DMS79 treated with DMSO at 0.1 percent for 48 hours (cell line): ENCODE measurements at places on chromosomes 6 and 20.

DNA sequence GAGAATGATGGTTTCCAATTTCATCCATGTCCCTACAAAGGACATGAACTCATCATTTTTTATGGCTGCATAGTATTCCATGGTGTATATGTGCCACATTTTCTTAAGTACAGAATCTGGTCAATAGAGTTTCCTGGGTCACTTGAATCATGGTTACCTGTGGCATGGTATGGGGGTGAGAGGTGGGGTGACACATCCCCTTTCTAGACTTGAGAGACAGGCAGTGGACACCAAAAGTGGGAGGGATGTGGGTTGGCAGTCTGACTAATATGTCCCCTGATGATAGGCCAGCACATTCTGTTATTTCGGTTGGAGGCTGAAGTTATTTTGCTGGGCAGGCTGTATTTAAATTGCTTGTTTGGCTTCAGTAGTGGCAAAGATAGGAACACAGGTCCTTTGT lies 78.1 kb downstream of the UST start:
- no peak for DNase-seq

DNA sequence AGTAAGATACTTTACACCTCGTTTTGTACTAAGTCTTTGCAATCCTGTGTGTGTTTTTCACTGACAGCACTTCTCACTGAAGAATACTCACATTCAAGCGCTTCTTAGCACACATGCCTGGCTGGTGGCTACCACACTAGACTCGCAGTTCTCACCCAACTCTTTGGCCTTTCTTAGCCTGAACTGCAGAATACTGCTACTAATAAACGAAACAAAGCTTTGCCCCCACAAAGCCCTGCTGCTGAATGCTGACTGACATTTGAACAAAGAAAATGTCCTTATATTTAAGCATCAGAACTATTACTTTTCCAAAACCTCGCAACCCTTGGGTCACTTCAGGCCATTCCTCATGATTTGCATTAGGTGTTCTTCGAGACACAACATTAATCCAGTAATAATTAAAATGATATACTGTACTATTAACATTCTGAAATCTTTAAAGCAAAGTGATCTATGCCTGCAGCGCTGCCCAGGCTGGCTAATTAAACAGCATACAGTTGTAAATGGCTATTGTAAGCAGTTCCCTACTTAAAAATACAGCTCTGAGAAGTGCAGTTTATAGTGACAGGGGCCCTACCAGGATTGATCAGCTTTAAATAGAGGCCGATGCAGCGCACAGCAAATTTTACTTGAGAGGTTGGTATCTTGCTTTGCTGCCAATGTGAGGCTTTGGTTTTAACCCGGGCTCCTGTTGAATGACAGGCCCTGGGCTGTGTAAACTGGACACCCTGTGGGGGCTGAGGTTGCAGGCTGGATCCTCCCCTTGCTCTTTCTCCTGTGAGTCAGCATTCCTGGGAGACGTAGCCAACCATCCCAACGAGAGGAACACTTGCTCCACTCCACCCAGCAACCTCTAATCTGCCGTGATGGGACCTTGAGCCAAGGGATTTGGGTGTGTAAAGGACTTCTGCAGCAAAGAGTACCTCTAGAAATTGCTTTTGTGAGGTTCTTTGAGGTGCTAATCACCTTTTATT lies 899.0 kb downstream of the TFAP2A start:
- DNase-seq: no peak

DNA sequence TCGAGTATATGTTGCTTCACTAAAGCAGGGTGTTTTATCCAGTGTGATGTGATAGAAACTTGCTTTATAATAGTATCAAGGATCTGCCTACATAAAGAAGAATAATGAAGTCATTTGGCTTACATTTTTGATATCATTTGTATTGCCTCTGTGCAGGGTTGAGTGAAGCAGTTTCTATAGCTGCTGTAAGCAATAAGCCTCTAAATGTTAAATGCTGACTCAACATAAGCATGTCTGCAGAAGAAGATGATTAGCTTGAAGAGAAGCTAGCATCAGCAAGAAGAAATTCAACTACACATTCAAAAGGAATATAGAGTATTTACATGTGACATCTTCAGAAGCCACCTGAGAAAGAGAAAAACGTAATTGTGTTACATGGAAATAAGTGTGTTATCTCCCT lies 17.6 kb downstream of the SLC35F1 start:
- no peak for DNase-seq

GRCh38 chr6:160110586-160111123 lies 11.0 kb upstream of the SLC22A1 start:
- DNase-seq: no peak

DNA sequence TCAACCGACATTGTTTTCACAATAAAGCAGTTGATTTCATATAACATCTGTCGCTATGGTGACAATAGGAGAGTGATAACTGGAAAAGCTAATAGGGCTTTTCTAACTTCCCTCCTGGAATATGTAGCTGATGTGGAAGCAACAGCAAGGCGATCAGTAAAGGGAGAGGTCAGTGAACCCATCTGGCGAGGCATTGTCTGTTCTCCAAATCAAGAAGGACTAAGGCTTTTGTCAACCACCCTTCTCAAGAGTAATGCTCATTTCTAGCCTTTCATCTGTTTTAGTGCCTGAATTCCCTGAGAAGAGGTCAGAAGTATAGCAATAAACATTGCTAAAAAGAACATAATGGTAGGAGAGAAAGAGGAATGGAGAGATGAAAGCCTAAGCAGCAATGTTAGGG lies 201.3 kb downstream of the AKAP7 start:
- DNase-seq: no peak

- no peak for DNase-seq
Observed at GRCh38 chr6:21198032-21198640, 395.4 kb upstream of the SOX4 start.

GRCh38 chr6:139381216-139381865 lies 6.9 kb upstream of the CITED2 start:
- no peak for DNase-seq

- DNase-seq: no peak
Observed at GRCh38 chr6:42935322-42935721, 6.0 kb downstream of the CNPY3 start.

GRCh38 chr20:23647346-23647745 lies 9.6 kb upstream of the CST3 start:
- DNase-seq: no peak

GRCh38 chr6:116847227-116847626 lies 18.3 kb upstream of the GPRC6A start:
- DNase-seq: peak; percentile 22

GRCh38 chr6:152273002-152273401 lies 364.2 kb downstream of the SYNE1 start:
- DNase-seq: no peak

DNA sequence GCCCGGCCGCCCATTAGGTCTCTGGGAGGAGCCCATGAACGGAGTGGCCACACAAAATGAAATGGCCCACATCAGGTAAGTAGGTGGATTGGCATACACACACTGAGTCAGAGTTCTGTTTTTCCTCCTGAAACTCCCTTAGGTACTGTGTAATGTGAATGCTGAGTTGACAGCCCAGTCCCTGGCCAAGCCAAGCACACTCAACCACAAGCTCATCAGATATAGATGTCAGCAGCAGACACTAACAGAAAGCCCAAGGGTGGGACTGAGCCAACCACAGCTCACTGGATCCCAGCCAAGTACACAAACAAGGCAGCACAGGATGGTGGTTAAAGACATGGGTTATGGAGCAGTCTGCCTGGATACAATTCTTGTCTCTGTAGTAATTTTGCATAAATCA lies 403.4 kb downstream of the GJA1 start:
- DNase-seq: no peak

DNA sequence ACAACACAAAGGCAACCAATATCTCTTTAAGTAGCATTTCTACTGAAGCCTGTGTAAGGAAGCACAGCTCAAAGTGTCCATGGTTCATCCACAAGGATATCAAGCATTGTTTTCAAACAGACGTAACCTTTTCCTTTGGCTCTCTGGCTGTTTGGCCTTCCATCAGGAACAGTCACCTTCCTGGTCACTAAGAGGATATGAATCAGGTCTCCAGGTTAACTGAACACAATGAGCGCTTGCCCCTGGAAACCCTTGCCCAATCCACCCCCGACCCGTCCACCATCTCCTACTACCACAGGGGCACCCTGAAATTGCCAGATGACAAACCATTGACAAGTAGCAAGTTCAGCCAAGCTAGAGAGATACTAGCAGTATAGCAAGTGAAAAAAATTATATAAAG lies 114.4 kb upstream of the COL21A1 start:
- no peak for DNase-seq

DNA sequence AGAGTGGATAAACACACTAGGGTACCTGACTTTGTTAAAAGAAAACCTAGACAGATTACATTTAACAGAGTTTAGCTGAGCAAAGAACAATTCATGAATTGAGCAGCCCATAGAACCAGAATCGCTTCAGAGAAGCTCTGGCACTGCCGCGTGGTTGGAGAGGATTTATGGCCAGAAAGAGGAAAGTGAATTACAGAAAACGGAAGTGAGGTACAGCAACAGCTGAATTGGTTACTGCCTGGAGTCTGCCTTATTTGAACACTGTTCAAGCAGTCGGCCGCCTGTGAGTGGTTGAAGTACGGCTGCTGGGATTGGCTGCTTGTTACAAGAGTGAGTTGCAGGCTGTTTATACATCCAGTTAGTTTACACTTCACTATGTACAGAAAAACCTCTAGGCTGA lies 253.8 kb upstream of the CDYL start:
- no peak for DNase-seq

DNA sequence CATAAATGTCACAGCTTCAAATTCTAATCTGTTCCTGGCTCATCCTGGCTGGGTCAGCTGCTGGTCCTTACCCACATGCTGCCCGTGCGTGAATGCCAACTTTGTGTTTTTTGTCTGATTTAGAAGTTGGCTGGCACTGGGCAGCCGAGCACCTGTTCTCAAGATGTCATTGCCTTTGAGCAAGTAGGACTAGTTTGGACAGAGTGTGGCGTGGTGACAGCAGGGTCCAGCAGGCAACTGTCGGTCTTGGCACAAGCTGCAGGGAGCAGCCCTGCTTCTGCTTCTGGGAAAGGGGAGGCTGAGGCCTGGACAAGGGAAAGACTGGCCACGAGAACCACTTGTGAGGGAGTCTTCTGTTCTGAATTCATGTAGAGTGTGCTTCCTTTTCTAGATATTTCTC lies 26.4 kb upstream of the ADRM1 start:
- DNase-seq: no peak

- no peak for DNase-seq
Observed at GRCh38 chr6:56775498-56776166, 132.9 kb upstream of the DST start.

GRCh38 chr6:160035693-160036330 lies 66.9 kb downstream of the IGF2R start:
- no peak for DNase-seq

DNA sequence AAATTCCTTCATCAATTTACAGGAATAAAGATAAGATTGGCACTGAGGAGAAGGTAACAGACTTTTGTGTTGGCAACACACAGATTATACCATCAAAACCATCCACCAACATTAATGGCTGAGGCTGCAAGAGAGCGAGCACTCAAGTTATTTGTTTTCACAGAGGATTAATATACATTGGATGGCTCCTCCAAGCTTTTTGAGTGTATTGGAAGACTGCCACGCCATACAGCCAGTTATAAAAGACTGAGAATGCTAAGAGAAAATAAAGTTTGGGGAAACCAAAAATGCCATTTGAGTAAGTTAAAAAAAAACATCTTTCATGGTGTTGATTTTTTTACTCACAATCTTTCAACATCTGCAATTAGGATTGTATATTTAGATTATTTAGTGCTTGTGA lies 973.8 kb upstream of the SLC35B3 start:
- DNase-seq: no peak

DNA sequence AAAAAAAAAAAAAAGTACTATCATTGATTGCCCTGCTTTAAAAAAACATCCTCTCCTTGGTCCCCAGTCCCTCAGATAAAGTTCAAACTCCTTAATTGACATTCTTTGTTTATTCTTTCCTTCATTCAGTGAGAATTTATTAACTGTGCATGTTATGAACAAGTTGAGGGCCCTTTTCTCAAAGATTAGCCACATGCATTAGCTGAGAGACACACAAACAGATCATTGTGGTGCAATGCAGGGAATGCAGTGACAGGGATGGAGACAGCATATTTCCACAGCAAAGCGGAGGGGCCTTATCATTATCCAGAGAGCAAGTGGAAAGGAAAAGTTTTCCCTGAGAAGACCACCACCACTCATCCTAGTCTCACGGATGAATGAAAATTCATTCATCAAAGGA lies 21.9 kb upstream of the IPCEF1 start:
- DNase-seq: no peak

DNA sequence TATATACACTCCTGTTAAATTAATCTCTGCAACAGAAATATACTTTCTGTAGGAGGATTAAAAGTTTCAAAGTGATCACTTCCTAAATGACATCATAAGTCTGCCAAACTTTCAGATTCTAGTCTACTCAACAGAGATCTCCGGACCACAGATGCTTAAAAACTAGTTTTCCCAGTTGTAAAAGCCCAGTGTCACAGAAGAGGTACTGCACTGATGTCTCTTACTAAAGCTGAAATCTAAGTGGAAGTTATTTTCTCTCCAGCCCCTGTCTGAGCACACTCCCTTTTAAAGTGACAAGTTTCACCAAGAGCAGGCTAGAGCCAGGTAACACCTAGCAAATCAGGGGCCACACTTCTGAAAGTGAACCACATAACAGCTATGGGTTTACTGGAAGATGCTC lies 71.6 kb upstream of the DST start:
- DNase-seq: no peak

DNA sequence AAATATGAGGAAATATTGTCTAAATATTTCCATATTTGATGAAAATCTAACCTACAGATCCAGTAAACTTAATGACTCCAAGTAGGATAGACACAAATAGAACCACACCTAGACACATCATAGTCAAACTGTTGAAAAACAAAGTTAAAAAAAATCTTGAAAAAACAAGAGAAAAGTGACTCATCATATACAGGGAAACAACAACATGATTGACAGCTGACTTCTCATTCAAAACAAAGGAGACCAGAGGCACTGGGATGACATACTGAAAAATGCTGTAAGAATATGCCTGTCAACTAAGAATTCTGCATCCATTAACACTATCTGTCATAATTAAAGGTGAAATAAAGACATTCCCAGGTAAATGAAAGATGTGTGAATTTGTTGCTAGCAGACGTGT lies 38.8 kb downstream of the BMP2 start:
- DNase-seq: no peak

GRCh38 chr6:14412026-14412425 lies 294.5 kb downstream of the CD83 start:
- no peak for DNase-seq

DNA sequence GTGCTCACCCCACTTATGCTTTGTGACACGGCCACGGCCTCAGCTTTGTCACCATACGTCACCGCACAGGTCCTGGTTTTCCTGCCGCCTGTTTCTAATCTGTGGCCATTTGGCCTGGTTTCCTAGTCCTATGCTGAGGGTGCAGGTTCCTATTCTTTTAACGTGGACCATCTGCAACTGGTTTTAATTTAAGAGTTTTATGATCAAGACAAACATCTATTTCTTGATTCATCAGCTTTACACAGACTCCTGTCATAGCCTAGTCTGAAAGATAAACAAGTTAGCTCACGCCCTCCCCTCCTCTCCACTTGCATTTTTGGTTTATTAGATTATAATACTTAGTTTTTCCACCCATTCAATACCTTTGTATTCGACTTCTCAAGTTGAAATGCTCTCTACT lies 97.5 kb upstream of the RPS6KA2 start:
- DNase-seq: no peak
